ENCODE measurements at places on chromosomes 1 and 21.
A peak's percentile ranks its signal among the peaks of the same experiment; 100 is the strongest.

GRCh38 chr1:77342745-77343144, 60.9 kb downstream of the AK5 start:
- no peak for DNase-seq

- no peak for DNase-seq
Observed at GRCh38 chr1:41920658-41921057, 1.9 kb upstream of the HIVEP3 start.

DNA sequence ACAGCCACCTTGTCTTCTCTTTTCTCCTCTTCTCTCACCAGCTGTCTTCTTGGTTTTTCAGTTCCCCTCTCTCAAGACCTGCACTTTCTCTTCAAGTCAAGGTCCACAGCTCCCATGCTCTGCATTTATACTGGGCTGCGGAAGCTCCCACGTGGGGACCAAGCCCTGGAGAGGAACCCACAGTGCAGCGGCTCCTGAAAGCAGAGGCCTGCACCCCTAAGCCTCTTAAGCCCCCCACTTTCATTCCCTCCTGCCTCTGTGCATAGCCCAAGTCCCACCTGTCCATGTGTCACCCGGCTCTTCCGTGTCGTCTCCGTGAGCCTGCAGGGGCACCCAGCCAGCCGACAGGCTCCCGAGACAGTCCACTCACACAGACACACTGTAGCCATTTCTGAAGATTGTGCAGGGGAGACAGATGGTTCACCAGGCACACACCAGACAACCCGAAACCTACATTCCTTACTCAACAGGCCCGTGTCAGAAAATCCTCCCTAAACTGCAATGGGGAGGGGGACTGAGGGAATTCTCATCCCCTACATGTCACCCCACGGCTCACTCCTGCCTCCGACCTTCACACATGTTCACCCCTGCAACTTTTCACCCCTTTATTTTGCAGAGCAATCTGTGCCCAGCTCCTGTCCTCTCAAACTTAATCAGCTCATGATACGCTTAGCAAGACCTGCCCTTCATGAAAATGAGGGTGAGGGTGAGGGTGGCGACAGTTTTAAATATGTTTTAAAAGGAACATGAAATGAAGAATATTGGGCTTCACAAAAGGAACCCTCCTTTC, 6.3 kb downstream of the MX2 start:
- DNase-seq, result no peak

- DNase-seq, result no peak
Observed at GRCh38 chr1:179875596-179876299, 1.9 kb downstream of the TOR1AIP2 start.

DNA sequence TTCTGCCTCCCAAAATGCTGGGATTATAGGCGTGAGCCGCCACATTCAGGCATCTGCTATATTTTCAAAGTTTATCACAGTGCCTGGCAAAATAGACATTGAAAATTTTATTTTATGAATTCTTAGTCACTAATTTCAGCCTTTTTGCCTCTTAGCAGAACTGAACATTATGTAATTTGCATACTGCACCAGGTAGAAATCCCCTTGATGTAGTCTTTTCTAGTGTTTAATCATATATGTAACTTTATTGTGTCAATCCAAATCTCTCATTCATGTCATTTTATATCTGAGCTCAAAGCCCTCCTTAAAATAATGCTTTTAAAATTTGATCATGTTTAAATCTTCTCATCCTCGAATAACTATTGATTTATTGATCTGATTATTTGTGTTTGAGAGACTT, 19.2 kb downstream of the WDTC1 start:
- DNase-seq, result no peak

DNA sequence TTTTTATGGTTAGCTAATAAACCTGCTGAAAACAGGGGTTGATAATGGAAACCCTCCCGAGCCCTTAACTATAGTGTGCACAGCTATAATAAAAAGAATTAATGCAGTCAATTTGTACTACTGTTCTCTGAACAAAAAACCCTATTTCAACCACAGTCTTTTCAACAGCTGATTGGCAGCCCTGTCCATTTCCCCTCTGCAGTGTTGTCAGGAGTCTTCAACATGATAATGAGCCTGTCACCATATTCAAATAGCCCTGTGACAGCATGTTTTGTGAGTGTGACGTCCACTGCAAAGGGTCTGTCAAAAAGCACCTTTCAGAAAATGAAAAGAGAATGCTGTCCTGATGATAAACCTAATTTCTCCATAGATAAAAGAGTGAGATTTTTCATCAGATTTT, 92.7 kb downstream of the ESRRG start:
- no peak for DNase-seq

DNA sequence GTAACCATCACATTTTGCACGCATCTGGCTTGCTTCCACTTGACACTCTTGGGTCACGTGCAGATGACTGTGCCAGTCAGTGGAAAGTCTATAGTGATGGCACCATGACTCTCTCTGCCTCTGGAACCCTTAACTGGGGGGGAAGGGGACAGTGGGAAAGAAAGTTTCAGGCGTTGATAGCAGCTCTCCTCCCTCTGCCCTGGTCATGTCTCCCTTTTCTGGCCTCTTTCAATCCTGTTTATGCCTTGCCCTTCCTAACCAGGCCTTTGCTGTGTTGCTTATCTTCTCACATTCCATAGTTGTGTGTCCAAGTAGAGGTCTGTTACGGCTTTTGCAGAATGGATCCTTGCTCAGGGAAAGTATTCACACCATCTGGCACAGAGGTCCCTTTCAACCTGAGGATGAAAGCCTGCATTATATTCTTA, 93.5 kb downstream of the NRDC start:
- DNase-seq, result no peak

- no peak for DNase-seq
Observed at GRCh38 chr1:59971464-59971911, 44.9 kb upstream of the CYP2J2 start.

GRCh38 chr21:38467911-38468310, 30.4 kb downstream of the ERG start:
- DNase-seq, result no peak

- DNase-seq, result no peak
Observed at GRCh38 chr1:55244476-55245099, 29.4 kb upstream of the USP24 start.

DNA sequence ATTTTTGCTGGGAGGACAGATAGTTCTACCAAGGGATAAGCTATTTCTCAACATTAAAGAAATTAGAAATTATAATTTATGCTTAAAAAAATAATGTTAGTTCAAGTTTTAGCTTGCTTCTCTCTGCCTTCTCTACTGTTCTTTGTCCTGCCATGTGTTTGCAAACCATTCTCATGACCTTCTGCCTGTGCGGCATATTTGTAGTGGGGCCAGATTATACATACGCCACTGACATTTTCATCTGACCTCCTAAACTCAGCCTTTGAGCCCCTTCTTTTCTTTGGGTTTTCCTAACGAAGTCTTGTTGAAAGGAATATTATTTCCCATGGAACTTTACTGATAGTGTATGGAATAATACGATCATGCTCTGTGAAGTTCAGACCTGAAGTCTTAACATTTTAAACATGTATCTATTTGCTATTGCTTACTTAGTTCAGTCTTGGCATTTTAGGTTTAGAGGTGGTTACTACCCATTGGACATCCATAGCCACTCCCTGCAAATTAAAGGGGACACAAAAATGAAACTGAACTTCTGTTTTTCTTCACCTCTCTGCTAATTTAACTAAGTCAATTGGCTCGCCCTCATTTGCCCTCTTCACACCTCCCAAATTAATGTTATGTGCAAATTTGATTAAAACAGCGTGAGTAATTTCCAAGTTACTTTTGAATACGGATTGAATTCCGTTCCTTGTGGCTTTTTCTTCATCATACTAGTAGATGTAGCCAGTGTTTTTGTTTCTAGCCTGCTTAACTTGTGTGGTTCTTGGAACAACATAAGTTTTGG, 15.6 kb downstream of the LRRC8D start:
- no peak for DNase-seq

DNA sequence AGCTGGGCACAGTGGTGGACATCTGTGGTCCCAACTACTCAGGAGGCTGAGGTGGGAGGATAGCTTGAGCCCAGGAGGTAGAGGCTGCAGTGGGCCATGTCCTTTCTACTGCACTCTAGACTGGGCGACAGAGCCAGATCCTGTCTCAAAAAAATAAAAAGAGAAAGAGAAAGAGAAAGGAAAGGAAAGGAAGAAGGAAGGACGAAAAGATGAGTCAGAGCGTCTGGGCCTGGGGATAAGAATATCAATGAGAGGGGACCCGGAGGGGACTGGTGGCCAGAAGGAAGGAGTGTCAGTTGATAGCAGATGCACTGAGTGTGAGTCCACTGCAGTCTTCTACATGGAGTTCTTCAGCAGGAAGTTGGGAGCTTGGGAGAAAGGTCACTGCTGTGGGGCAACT, 75.6 kb downstream of the SYT6 start:
- DNase-seq, result no peak

DNA sequence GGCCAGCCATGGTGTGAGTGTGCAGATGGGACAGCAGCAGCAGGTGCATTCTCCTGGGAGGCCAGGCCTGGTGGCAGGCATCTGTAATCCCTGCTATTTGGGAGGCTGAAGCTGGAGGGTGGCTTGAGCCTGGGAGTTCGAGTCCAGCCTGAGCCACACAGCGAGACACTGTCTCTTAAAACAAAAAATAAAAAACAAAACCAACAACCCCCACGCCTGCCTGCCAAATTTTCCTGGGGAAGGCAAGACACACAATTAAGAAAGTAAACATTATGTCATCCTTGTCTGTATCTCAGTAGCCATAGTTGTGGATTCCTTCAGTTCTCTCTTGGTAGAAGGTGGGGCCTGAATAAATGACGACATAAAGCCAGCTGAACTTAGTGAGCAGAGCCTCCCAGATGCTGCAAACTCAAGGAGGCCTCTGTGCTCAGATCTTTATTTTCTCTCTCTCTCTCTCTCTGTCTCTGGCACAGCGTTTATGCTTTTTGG, 57.6 kb upstream of the CD34 start:
- DNase-seq, result no peak

DNA sequence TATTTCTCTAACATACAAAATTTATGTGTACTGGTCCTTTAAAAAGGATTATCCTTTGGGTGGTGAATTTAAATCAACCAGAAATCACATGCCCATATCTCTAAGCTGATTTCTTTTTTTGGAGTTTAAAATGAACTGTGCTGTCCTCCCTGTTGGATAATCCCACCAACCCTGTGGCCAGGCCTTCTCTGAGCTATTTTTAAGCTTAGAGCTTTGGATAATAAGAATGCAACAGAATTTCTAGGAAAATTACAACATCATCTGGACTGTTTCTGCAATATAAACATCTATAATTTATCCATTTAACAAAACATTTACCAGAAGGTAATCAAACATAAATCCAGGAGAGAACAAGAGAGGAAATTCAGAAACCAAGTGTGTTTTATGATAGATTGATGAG, 88.3 kb downstream of the LRRC40 start:
- no peak for DNase-seq

GRCh38 chr1:28027660-28028059, 60.8 kb downstream of the EYA3 start:
- DNase-seq, result no peak

- DNase-seq, result no peak
Observed at GRCh38 chr21:35048183-35048601, 910 bp downstream of the RUNX1 start.

DNA sequence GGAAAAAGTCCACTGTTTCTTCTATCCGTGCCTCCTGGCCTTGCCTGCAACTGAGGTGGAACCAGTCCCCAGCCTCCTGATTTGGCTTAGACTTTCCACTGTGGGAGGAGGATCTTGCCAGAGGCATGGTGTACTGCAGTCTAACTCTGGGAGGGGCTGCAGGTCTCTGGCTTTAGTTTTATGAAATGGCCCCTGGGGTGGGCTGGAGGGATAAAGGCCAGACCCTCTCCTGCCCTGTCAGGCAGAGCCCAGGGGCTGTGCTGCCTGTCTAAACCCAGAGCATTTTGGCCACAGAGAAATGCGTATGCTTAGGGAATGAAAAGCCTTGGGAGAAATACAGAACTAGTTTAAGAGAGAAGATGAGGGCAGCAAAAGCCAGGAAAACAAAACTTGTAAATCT, 73.0 kb downstream of the ABCA4 start:
- no peak for DNase-seq

- DNase-seq, result peak; percentile 40
Observed at GRCh38 chr1:215651867-215652266, 84.8 kb downstream of the KCTD3 start.

- DNase-seq, result no peak
Observed at GRCh38 chr1:212234431-212235395, 50.5 kb upstream of the PPP2R5A start.

DNA sequence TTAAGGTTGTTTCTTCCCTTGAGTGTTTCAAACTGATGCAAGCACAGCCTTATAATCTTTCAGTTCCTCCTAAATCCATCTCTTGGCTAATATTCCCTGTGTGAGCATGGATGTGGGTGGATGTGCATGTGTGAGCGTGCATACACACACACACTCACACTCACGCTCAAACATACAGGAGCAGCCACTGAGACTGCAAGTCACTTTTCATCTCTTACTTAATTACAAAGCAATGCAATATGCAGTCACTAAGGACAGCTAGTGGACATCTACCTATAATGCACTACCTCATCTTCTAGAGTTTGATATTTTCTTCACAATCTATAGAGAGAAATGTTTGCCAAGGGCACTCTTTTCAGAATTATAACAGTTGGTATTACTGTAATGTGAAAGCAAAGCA, 1.4 kb downstream of the ESRRG start:
- no peak for DNase-seq

DNA sequence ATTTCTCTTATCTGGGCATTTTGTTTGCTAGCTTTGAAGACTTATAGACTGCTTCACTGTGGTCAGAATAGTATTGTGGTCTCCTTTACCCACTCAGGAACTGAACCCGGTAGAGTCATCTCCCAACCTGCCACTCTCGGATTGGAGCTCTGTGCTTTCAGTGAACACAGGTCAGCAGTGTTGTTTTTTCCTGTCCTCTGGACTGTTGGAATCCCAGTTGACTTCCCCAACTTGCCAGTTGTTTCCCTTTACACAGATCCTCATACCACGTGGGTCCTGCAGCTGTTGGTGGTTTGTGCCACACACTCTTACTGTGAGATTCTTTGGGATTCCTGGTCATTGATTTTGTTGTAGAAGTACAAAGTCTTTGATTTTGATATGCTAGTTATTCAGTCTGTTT, 214.1 kb downstream of the DYRK1A start:
- DNase-seq, result no peak

GRCh38 chr21:15293240-15293639, 228.4 kb upstream of the NRIP1 start:
- peak; percentile 70 for DNase-seq

- DNase-seq, result no peak
Observed at GRCh38 chr1:38129473-38129872, 82.9 kb upstream of the POU3F1 start.

- no peak for DNase-seq
Observed at GRCh38 chr1:160672789-160673695, 26.2 kb upstream of the SLAMF1 start.

- DNase-seq, result no peak
Observed at GRCh38 chr1:237187842-237188241, 145.9 kb downstream of the RYR2 start.

GRCh38 chr1:8371372-8371991, 53.6 kb downstream of the SLC45A1 start:
- no peak for DNase-seq

DNA sequence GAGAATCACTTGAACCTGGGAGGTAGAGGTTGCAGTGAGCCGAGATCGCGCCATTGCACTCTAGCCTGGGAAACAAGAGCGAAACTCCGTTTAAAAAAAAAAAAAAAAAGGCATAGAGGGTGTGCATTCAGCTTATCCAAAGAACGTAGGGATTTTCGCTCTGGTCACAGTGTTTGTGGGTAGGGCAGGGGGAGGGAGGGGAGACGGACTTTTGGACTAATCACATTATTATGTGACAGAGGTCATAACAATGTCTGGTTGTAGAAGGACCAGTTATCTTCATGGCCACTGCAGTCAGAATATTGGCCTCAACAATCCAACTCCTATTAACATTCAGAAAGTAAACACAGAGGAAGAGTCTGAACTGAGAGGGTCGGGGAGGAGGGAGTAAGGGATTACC, 25.7 kb downstream of the RHOU start:
- DNase-seq, result no peak
